ENCODE measurements at places on chromosomes 4 and X.

- no peak for DNase-seq
Measured at GRCh38 chr4:27602172-27602571, 741.5 kb downstream of the STIM2 start.

DNA sequence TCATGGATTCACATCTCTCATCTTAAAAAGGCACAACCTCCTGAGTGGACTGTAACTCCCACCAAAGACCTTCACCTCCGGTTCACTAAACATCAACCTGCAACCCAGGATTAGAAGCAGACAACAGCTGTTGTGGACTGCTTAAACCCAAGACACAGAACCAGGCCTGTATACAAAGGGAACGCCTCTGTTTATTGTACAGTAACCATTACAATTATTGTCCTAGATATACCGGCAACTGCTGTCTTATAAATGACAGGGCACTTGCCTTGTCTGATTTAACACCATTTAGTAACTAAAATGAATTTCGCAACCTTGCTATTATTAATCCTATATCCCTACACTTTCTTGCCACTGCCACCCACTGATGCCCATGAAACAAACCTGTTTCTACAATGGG lies 22.8 kb upstream of the CSTF2 start:
- no peak for DNase-seq

DNA sequence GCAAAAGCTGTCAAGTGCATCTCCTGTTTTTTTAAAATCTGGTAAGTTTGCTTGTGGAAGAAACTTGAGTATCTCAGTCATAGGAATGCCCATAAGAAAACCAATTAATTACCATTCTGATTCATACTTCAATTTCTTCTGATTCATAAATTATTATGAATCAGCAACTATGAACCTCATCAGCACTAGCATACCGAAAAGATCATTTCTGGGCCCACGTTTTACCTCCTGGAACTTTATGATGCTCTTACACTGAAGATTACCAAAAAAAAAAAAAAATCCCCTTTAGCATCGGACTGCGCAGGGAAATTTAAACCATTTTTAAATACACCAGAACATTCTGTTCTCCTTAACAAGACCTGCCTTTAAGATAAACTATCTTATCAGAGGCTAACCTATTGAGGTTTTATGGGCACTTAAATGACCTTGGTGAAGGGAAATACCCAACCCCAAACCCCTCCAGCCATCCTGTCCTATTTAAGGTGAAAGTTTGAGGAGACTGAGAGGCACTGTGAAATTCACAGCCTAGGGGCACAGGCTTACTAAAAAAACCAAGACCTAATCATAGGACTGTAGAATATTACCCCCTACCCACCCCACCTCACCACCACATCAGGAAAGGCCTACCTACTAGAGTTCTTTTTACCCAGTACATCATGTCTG lies 38.2 kb upstream of the ABCG2 start:
- DNase-seq, result no peak

- peak; percentile 27 for DNase-seq
Measured at GRCh38 chr4:184802697-184803015, 23.1 kb downstream of the ACSL1 start.

DNA sequence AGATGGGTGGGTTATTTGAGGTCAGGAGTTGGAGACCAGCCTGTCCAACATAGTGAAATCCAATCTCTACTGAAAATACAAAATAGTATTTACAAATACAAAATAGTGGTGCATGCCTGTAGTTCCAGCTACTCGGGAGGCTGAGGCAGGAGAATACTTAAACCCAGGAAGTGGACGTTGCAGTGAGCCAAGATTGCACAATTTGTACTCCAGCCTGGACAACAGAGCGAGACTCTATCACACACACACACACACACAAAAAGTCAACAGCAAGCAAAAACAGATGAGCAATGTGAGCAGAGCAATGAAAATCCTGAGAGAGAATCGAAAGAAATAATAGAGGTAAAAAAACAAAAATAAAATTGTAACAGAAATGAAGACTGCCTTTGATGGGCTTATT lies 168.8 kb downstream of the PCDH18 start:
- DNase-seq, result no peak

DNA sequence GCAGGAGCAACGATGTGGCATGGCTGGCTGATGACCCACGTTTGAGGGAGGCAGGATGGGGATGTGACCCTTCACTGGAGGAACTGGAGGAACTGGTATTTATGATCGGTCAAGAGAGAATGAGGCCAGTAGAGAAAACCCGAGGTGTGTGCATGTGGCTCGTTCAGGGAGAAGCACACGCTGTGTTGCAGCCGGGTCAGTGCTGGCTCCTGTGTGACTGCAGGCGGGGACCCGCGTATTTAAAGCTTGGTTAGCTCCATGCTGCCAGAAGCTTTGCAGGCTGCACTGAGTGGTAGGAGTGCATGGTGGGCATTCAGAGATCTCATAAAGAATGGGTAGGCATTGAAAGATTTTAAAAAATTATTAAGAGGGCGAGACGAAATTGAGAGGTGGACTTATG lies 52.1 kb downstream of the NELFA start:
- no peak for DNase-seq

DNA sequence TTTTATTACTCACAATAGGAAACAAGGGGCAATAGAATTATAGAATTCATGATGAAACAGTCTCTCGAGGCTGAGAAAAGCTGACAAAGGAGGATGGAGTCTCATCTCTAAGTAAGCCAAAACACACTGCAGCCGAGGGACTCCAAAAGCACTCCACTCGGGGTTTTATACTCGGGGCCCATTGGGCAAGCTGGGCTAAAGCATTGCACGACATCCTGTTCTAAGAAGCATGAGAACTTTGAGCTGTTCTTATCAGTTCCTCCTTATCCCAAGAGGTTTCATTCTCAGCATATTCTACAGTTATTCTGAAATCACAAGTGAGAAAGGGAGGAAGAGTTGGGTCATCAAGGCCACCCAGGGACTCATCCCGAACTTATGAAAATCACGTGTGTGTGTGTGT lies 1475.5 kb downstream of the PCDH18 start:
- no peak for DNase-seq

DNA sequence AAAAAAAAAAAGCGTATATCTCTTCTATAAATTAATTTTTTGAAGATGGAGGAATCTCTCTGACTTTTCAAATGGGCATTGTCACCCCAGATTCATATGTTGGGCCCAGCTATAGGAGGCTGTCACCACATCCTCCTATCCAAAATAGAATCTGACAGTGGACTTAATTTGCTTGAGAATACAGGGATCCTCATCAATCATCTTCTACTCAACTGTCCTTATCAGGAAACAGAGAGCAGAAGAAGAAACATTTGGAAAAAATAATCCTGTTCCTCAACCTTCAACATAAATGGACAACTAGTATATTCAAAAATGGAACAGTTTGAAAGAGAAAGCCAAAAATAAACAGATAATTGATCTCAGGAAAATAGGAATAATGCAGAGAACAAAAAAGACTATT lies 725.4 kb upstream of the INTU start:
- DNase-seq, result no peak

DNA sequence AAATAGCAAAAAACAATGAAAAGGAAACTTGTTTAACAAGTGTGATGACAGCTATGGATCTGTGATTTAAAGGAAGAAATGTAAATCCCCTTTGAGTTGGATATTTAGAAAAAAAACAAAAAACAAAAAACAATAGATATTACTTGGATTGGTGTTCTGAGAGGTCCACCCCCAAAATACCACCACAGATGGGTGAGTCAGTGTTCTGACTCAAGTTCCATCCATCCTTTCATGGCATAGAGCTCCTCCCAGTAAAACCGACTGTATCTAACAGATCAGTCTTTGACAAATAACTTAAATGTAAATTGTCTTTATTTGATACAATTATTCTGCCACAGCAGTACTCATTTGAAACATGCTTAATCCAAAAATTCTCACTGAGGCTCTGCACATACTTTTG lies 27.4 kb downstream of the TMPRSS11B start:
- peak; percentile 2 for DNase-seq

DNA sequence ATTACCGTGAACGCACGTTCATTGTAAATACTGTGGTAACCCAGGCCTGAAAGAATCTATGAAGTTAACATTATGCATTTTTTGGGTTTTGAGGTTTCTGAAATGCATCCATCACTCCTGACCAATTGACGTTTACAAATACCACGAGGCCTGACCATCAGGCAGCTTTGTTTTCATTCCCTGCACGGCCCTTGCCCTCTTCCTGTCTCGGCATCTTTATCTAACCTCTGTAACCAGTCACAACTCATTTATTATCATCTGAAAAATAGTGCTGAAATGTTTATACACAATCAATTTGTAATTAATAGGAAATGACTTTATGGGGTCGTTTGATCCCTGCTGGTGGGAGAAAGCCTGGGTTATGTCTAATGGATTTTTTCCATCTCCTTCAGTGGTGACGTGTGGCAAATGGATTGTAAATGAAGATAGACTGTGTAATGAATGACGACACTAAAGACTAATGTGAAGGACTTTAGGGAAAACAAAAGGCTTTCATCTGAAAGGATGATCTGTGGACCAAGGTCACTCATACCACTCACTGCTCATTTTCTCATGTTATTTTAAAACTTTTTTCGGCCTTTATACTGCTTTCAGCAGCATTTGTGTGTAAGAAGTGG lies 102.7 kb upstream of the SORBS2 start:
- DNase-seq, result peak; percentile 10

GRCh38 chrX:137747244-137748043 lies 181.5 kb downstream of the ZIC3 start:
- no peak for DNase-seq

GRCh38 chr4:52701207-52701606 lies 42.1 kb upstream of the USP46 start:
- DNase-seq, result no peak

- peak; percentile 81 for DNase-seq
Measured at GRCh38 chr4:173448608-173449379, 49.9 kb upstream of the SCRG1 start.

DNA sequence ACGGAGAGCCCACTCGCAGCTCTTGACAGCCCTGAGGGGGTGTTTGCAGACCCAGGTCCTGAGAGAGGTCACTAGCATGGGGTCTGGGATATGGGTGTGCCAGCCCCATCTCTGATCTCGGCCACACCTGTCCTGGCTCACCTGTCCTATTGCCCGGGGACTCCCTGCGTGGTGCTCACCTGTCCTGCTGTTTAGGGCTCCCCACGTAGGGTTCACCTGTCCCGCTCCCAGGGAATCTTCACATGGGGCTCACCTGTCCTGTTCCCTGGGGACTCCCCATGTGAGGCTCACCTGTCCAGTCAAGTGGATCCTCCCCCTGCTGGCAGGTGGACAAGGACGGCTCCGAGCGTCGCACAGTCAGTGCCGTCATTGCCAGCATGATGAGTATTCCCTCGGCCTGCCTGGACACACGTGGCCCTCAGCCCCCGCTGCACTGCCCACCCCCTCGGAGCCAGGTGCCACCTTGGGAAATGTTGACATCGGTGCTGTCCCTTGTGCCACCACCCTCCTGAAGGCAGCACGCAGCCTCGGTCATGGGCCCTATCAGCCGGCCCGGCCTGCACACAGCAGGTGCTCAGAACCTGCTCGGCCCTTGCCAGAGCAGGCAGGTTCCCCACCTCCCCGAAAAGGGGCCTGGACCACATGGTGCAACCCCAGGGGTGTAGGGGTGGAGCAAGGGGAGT lies 6.3 kb downstream of the SLC49A3 start:
- no peak for DNase-seq

- no peak for DNase-seq
Measured at GRCh38 chr4:90126805-90127204, 389 bp upstream of the CCSER1 start.

DNA sequence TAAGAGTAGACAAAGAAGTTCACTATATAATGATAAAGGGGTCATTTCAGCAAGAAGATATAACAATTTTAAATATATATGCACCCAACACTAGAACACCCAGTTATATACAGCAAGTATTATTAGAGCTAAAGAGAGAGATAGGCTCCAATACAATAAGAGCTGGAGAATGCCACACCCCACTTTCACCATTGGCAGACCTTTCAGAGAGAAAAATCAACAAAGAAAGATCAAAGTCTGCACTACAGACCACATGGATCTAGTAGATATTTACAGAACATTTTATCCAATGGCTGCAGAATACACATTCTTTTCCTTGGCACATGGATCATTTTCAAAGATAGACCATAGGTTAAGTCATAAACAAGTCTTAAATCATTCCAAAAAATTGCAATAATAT lies 479.7 kb upstream of the DIAPH2 start:
- DNase-seq, result no peak

GRCh38 chr4:123750044-123750443 lies 353.4 kb downstream of the SPRY1 start:
- DNase-seq, result no peak

GRCh38 chrX:150478496-150479492 lies 89.6 kb upstream of the MTM1 start:
- no peak for DNase-seq

DNA sequence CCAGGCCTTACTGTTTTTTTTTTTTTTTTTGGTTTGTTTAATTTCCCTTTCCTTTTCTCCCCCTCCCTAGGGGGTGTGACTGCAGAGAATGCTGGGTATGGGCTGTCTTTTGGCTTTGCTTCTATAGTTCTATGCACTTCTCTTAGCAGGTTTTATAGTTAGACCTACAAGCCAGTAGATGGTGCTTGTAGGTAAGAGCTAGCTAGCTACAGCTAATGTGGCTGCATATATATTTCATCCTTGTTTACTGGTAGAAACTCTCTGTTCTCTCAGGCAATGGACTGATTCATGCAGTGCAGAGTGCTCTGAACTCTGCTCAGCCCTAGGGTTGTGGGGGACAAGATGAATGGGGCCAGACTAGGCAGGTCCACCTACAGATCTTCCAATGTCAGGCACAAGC lies 246.4 kb downstream of the SH2D1A start:
- no peak for DNase-seq

- no peak for DNase-seq
Measured at GRCh38 chr4:91025241-91026148, 898.3 kb downstream of the CCSER1 start.

GRCh38 chr4:134773497-134774000 lies 572.0 kb upstream of the PABPC4L start:
- DNase-seq, result no peak

DNA sequence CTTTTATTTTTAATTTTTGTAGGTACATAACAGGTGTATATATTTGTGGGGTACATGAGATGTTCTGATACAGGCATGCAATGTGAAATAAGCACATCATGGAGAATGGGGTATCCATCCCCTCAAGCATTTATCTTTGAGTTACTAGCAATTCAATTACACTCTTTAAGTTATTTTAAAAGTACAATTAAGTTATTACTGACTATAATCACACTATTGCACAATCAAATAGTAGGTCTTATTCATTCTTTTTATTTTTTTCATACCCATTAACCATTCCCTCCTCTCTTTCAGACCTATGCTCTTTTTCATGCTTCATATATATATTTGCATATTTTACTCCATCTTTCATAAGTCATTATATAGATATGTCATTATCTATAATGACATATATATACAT lies 93.3 kb downstream of the MAGEB5 start:
- no peak for DNase-seq

GRCh38 chr4:140557831-140558435 lies 10.8 kb downstream of the UCP1 start:
- DNase-seq, result no peak

DNA sequence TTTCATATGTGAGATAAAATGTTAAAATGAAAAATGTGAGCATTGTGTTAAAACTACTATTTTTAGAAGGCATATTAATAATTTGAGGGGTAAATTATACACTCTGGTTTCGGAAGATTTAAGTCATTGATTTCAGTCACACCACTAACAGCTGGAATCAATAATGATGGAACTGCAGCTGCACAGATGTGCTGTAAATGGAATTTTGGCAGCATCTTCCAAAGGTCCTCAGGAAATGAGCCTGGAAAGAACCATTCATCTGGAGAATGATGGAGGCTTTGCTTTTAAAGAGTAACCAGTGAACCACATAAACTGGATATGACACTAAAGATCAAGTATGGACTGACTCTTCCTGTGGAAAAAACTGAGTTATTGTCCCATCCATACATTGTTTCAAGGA lies 759.0 kb upstream of the EPHA5 start:
- no peak for DNase-seq

Data from fibroblast of mammary gland (primary cell).